GM12865 (cell line): ENCODE measurements at places on chromosomes 6 and 20.

DNA sequence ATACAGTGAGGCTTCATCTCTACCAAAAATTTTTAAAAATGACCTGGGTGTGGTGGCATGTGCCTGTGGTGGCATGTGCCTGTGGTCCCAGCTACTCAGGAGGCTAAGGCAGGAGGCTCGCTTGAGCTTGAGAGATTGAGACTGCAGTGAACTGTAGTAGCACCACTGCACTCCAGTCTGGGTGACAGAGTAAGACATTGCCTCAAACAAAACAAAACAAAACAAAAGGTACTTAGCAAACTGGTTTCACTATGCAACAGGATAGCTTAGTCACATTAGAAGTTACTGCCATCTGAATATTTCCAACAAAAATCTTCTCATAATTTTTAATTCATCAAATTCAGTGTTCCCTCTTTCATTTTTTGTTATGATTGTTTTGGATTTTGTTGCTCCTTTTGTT lies 137.9 kb downstream of the QRSL1 start:
- DNase-seq = no peak

DNA sequence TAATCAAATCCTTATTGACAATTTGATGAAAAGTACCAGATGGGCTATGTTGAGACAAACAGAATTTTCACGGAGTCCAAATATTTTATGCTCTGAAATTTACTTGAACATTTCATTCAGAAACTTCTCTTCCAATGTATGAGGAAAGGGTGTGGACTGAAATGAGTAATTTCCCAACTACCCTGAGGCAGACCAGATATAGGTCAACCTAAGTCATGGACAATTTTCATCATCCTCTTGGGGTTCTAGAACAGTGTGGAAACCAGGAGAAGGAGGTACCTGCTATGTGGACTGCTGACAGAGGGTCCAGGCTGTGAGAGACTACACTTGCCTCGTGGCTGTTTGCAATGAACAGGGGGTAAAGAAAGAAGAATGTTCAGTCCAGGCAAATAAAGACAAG lies 323.0 kb downstream of the ESR1 start:
- no peak for DNase-seq

DNA sequence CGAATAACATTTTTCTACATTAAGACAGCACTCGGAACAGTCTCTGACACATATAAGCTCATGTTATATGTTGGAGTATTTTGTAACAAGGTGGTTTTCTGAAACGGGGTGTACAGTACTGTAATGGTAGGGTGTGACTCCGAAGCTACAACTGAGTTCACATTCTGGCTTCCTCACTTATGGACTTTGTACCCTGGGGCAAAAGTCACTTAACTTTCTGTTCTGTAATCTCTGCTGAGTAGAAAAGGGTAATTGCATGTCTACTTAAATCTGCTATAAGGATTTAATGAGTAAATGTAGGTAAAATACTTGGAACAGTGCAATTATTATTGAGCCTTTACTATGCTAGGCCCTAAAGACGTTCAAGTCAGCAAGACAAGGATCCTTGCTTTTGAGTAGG lies 4.7 kb upstream of the LTV1 start:
- no peak for DNase-seq

GRCh38 chr20:25308083-25308491 lies 60.2 kb downstream of the PYGB start:
- DNase-seq = no peak
